MG63 (cell line): ENCODE measurements at places on chromosomes 11 and 22. TPM values are rescaled to one million over a fixed set of nuclear protein-coding genes. Genes with fewer than 3 reads are reported as not detected.

Gene MS4A3
- not detected in 2 replicates for total RNA-seq

Gene NELL1
- not detected in 2 replicates for total RNA-seq

Gene GRM5
- not detected in 2 replicates for total RNA-seq

Gene TMEM191C
- total RNA-seq = 0.30 TPM in 1 of 2 replicates, not detected in the other

Gene LUZP2
- total RNA-seq = 0.39 and 1.5 TPM in 2 replicates

Gene PATL1
- 8.4 and 9.9 TPM in 2 replicates for total RNA-seq

GRCh38 chr11:71372693-71373657, 75.2 kb downstream of the DHCR7 start:
- DNase-seq = no peak

DNA sequence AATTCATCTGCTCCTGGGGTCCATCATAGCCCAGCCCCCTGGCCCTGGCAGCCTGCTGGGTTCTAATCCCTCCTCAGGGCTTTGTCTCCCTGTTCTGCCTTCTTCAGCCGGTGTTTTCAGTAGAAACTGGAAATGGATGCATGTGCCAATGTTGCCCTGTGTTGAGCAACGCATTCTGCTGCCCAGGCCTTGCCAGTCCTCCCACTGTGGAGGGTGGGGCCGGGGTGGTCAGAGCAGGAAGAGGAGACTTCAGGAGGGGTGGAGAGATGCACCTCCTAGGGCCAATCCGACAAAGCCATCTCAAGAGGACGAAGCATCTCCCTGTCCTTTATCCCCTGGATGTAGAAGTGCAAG, 27.6 kb upstream of the ZBTB16 start:
- DNase-seq = no peak

GRCh38 chr11:44446996-44447771, 118.3 kb upstream of the CD82 start:
- no peak for DNase-seq

DNA sequence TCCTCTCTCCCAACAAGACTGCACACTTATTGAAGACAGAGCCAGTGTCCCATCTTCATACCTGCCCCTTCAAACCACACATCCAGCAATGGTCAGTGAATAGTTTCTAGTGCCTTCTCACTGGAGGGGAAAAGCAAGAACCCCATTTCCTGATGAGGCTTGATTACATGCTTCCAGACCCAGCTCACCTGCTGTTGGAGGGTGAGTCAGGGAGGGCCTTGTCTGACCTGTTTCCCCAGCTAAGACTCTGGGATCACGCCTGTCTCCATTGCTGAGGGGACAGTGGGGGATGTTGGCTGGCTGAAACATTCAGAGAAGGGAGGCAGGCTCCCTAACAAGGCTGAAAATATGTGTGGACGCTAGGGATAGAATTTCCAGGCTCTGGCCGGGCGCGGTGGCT, 27.5 kb upstream of the ZDHHC13 start:
- no peak for DNase-seq

DNA sequence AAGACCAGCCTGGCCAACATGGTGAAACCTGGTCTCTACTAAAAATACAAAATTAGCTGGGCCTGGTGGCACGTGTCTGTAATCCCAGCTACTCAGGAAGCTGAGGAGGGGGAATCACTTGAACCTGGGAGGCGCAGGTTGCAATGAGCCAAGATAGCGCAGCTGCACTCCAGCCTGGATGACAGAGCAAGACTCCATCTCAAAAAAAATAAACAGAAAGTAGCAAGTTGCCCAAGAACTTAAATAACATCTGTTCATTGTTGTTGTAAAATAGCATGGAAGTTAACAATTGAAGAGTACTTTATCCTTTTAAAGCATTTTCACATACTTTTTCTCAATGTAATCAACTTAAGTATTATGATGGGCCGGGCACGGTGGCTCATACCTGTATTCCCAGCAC, 5.7 kb downstream of the AMBRA1 start:
- no peak for DNase-seq
